ENCODE measurements at places on chromosomes 11 and 22.

DNA sequence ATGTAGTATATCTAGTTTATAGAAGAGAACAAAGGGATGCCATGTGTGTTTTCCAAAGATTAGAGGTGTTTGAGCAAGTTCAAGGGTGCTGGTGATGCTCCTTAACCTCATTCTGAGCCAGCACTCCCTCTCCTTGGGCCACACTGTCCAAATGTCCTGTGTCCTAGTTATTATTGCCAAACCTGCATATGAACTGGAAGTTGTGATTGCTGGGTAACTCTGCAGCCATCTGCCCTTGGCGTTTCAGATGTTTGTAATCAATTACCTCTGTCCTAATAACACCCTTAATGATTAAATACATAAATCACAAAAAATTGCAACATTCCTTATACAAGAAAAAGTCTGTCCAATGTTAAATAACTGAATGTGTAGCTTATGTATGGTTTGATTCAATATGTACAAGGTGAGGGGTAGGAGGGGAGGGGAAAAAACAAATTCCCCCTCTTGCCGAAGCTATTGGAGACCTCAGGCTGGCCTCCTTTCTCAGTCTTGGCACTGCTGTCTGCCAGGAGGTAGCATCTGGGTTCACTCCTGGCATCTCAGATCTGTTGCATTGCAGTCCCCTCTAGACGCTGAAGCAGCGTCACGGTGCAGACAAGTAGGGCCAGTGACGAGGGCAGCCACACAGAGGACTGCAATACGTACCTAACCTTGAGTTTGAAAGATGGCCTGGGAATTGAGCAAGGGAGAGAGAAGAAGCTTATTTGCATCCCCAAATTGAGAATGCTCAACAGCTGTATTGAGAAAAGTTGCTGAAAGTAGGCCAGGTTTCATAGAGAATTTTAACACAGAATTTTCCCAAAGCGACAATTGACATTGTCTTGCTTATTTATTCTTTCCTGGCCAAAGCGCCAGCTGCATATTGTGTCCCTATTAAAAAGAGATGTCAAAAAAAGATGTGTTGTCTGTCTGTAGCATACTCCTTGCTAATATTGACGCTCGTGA lies 89.6 kb upstream of the ARHGAP32 start:
- DNase-seq, result no peak

DNA sequence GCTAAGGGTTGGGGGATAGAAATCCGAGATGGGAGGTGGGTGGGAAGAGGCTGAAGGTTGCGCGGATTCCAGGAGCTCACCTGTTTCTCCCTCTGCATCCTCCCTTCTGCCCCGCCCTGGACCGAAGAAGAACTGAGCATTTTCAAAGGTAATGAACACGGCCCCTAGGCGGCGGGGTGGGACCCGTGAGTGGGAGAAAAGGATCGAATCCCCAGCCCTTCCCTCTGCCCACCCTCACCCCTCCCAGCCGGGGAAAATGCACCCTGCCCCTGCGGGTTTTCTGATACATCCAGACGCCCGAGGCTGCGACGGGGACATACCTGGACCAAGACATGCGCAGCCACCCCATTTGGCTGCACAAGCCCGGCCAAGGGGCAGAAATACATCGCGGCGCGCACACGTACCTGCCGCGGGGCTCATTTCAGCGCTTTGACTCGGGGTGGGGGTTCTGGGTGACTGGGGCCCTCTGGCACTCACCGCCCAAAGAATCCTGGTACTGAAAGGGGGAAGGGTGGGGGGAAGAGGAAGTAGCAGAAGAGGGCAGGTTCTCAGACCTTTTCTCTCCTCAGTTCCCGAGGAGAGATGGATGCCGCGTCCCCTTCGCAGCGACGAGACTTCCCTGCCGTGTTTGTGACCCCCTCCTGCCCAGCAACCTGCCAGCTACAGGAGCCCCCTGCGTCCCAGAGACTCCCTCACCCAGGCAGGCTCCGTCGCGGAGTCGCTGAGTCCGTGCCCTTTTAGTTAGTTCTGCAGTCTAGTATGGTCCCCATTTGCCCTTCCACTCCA lies 6.0 kb downstream of the VSIG2 start:
- no peak for DNase-seq

- no peak for DNase-seq
Observed at GRCh38 chr11:60910711-60911380, 3.1 kb upstream of the TMEM109 start.

GRCh38 chr22:30718491-30718890 lies 23.8 kb downstream of the OSBP2 start:
- DNase-seq, result no peak

DNA sequence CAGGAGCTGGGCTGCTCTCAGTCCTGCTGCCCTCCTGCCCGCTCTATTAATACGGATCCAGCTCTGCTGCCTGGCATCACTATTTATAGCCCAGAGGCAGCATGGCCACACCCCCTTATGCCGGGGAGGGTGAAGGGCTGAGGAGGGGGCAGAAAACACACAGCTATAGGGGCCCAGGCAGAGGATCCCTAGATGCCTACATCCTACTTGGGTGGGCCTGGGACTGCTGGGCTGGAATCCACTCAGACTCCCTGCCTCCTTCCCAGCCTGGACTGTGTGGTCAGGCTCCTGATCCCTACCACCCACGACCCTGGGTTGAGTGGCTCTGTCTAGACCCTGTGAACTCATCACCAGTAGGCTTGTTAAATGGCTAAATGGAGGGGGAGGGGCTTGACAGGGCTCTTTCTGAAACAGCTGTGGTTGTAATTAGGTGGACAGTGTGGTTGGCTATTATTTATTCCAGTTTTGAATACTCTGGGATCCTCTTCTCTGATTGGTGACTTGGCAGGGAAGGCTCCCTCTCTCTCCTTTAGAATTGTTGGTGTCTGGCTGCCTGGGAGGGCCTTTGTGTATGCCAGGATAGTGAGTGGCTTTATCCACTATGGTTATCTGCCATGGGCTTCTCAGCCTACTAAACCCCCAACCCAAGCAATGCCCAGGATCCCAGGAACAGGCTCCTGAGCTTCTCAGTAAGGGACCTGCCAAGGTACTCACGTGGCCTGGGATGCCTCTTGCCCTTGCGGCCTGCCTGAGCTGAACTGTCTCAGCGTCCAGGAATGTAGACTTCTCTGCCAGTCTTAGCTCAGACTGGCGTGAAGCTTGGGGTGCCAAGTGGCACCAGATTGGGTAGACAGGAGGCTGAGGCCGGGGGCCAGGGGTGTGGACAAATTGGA lies 15.2 kb downstream of the PHLDB1 start:
- no peak for DNase-seq

DNA sequence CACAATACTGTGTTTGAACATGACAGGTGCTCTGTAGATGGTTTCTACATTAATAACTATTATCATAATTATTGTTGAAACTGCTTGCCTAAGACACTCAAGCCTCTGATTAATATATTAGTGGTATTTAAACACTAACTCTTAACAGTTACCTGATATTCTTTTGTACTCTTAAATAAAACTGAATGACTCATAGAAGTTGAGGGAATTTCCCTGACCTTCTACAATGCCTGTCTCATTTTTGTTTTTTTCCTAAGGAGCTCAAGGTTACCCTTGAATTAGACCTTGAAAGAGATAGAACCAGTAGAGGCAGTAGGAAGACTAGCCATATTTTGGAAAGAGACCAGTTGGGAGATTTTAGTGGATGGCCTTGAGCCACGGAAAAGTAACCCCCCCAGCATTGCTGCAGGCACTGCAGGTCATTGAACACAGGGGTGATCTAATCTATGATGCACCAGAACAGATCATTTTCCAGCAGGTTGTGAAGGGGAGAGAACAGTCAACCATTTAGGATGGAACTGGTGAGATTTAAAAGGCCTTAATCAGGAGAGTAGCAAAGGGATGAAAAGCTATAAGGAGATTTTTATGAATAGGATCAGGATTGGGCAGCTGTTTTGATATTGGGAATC lies 148.3 kb downstream of the PGR start:
- no peak for DNase-seq

DNA sequence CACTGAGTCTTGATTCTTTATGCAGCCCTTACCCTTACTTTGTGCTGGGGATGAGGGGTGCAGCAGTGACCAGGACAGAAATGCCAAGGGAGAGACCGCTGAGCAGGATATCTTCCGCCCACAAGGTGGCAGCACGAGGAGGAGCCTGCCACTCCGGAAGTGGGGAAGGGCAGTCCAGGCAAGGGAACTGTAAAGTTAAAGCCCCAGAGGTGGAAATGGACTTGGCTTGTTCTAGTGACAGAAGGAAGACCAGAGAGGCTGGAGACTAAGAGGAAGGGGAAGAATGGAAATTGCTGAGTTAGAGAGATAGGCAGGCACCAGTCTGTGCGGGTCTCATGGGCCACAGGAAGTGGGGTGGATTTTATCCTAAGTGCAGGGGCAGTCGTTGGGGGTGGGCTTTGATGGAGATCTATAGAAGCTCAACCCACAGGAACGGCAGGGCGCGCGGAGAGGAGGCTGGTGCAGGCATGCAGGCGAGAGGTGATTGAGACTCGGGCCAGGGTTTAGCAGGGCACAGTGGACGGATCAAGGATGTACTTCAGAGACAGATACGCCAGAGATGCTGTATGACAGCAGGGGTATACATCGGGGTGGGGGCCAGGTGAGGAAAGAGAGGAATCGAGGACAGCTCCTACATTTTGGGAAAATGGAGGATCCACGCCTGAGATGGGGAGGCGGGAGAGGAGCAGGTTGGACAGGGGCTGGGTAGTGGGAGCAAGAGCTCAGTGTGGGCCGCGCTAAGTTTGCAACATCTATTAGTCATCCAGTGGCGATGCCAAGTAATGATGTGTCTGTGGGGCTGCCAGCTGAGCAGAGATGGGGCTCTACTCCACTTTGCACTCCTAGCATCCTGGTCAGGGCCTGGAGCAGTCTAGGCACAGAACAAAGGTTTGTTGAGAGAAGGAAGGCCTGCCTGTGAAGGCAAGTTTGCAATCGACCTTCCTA lies 3.3 kb upstream of the GRK2 start:
- no peak for DNase-seq

DNA sequence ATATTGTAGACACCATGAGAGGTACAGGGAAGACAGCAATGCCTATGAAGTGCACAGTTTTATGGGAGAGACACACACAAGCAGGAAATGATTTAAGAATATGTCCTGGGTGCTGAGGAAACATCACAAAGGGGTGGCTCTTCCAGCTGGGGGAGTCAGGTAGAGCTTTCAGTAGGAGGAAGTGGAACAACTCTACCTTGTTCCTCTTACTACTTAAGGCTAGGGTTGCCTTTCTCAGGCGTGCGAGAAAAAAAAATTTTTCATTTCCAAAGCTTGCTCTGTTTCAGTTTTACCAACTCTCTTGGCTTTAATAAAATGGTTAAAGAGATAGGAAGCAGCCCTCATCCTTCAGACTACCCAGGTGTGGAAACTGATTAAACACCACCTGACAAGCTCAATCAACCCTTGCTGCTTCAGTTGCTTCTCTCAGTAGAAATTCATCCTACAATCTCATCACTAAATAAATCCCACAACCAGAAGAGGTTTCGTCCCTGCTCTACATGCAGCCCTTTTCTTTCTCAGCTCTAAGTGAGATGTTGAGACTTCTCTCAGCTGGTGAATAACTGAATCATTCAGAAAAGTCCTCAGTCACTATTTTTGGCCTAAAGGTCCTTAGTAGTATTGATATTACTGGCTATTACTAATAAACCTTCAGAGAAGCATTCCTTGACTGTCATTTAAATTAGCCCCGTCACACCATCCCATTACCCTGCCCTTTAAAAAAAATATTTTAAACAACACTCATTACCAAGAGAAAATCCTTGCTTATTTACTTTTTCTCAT lies 5.9 kb downstream of the ABTB2 start:
- no peak for DNase-seq

DNA sequence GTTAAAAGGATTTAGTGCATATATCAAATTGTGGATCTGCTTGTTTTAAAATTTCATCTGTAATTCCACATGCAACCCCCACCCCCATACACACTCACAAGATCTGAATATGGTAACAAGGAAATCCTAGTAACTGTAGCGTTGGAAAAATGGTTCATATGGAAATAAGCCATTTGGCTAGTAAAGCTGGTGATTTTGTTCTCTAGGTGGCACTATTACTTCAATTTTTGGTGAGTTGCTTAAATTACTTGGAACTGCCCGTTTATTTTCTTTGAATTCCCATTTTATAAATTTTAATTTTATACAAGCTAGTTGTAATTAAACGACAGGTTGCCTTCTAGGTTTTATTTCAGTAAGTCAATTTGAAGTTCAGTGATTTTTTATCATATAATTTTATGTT lies 5.3 kb downstream of the BDNF start:
- DNase-seq, result no peak

DNA sequence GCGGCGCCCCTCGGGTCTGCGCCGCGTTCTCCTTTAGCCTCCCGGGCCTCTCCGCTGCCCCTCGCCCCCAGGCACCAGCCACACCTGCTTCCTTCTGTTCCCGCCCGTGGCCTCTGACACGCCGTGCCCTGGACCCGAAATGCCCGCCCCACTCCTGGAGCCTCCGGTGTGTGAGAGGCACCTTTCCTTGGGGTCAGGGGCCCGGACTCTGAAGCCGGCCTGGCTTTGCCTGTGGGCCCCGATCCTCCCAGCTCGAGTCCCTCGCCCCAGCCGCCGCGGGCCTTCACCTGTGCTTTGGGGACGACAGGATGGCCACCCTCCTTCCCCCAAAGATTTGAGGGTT lies 661 bp upstream of the CDPF1 start:
- no peak for DNase-seq

DNA sequence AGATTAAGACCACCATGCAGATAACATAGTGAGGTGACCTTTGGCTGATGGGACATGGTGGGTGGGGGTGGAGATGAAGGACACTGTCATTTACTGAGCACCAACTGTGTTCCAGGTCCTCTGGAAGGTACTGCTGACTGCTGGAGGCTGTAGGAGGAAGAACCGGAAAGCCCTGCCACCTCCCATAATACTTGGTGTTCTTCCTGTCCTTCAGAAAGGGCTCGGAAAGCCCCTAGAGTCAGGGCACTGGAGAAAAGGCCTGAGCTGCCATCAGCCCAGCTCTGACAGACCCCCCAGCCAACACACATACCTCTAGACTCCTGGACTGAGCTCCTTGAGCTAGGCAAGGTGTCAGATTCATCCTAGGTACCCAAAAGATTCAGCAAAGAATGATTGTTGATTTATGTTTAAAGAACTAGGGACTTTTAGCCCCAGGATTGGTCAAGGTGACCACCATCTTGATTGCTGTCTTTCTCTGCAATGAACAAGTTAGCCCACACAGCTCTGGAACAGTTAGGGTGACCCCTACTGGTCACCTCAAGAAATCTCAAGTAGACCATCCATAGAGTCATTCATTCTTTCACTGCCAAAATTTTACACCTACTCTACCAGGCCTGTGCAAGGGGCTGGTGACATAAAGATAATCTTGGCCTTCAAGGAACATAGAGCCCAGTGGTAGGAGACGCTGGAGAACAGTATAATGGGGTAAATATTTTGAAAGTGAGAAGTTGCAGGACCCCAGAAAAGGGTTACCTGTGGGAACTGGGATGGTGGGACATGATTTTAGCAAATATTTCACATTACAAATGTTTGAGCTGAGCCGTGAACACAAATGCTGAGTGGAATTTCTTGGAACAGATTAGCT lies 39.4 kb downstream of the IRAG1 start:
- DNase-seq, result no peak

GRCh38 chr22:28940441-28940840 lies 57.1 kb downstream of the ZNRF3 start:
- DNase-seq, result no peak

- no peak for DNase-seq
Observed at GRCh38 chr11:116262370-116262769, 510.4 kb downstream of the BUD13 start.

All from non-pigmented ciliary epithelial cell (primary cell).